GM18507 (cell line): ENCODE measurements at places on chromosomes 6 and 20.

DNA sequence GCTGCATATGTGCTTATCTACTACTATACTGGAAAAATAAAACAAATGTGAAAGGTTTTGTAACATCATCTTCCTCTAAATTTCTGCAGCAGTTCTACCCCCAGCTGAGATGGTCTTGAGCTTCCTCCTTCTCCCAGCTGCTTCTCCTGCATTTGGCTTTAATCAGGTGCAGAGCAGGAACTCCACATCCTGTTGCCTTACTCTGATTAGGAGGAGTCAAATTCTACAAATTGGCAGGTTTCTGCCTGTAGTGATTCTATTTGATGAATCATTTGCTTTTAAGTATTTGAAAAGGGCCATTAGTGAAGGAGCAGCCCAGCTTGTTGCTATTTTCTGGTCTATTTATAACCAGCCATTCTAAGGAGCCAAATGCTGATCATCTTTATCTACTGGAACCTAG lies 224.5 kb downstream of the GMDS start:
- DNase-seq: no peak

- no peak for DNase-seq
These were observed 403.9 kb upstream of the SULF2 start for GRCh38 chr20:48189181-48189580.

- no peak for DNase-seq
These were observed 165.1 kb upstream of the AFDN start for GRCh38 chr6:167661552-167662044.

GRCh38 chr6:80502871-80503270 lies 396.4 kb downstream of the BCKDHB start:
- no peak for DNase-seq

DNA sequence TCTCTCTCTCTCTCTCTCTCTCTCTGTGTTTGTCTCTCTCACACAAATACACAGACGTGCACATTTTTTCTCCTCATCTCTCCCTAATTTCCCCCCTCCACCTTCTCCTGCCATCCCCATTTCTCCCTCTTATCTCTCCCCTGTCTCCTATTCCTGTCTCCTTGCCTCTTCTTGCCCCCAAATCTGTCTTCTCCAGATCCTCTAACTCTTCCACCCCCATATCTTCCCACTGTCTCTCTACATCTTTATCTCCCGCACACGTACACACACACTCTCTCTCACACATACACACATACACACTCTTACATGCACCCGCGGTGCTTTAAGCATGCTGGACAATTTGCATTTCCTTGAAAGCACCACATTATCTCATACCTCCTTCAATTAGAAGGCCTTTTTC lies 15.9 kb downstream of the KIZ start:
- no peak for DNase-seq

DNA sequence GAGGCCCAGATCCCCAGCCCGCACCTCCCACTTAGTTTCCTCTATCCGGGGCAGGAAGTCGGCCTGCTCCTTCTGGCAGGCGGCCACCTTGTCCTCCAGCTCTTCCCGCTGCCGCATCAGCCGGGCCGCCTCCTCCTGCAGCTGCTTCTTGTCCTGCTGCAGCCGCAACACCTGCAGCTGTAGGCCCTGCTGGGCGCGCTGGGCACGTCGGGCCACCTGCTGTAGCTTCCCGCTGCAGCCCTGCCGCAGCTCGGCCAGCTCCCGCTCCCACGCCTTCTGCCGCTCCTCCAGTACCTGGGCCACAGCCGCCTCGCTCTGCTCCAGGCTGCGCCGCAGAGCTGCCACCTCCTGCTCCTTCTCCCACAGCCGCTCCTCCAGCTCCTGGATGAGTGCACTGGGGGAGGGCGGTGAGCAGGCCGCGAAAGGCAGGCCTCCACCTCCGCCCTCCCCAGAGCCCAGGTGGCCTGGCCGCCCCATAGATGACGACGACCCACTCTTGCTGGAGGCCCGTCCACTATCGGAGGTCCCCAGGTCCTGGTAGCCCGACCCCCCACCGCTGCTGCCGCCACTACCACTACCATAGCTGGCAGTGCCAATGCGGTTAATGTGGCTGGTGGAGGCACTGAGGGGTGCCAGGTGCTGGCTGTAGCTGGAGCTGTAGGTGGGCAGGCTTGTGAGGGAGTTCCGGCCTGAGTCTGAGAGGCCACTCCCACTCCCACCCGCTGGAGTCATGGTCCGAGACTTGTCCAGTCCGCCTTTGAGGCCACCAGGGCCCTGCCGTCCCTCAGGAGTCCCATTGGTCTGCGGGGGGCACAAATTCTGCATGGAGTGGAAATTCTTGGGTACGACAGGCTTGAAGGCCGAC lies 6.0 kb upstream of the FASTKD5 start:
- DNase-seq: no peak

DNA sequence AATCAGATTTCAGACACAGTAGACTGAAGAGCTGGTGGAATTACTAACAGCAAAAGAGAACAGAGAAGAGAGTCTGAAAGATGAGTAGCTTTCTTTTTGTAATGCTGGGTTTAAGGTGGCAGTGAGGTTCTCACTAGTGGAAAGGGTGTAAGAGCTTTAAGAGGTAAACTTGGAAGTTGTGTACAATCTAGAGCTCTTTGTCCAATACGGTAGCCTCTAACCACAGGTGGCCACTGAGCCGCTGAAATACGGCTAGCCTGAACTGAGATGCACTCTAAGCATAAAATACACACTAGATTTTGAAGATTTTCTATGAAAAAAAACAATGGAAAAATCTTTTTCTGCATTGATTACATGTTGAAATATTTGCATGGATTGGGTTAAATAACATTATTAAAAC lies 4.0 kb downstream of the ELOVL2 start:
- no peak for DNase-seq

DNA sequence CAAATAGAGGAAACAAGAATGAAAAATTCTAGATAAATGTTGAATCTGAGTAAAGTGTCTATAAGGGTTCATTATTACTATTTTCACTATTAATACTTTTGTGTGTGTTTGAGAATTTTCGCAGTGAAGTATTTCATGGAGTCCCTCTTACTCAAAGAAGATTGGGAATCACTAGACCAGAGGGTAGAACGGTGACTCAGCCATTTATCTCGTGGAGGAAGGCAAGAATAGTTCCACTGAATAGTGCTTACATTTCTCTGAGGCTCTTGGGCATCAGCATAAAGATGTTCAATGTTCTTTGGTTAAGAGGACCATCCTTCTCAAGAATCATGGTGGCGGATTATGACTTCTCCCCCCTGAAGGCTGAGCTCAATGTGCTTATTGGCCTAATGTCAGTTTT lies 376.7 kb upstream of the ARID1B start:
- DNase-seq: no peak

DNA sequence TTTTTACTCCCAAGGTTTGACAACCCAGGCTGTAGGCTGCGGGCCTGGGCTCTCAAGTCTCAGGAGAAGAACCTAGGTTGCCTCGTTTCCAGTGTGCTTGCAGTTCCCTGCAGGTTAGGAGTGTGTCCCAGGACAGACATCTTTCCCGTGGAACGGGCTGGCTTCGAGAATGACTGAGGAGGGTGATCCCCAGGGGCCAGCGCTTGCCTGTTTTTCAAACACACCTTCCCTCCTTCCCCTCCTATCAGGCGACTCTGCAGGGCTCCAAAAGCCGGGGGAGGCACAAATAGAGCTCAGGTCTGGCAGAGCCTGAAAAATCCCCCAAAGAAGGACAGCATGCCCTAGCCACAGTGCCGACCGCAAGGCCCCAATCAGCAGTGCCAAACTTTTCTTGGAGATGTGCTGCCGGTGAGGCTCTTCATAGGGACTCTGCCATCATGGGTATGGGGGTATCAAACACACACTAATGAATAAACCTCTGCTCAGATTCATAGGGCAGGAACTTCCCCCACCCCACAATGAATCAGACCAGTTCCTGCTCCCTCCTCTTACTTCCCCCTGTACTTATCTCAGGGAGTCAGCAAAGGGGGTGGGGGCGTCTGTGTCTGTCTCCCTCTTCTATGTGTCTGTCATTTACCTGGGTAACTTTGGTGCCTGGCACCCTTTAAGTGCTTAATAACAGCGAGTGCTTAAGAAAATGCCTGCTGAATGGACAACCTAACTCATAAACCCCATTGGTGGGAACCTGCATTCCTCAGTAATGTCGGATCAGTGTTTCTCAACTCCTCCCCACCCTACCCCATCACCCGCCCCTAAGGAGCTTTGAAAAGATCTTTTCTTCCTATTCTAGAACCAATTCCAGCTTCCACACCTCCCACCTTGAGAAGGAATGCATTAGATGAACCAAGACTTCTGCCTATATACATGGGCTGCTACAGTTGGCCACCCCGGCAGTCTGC lies 1.6 kb downstream of the KCNG1 start:
- DNase-seq: no peak

GRCh38 chr20:57810511-57811373 lies 100.9 kb upstream of the PMEPA1 start:
- DNase-seq: no peak

DNA sequence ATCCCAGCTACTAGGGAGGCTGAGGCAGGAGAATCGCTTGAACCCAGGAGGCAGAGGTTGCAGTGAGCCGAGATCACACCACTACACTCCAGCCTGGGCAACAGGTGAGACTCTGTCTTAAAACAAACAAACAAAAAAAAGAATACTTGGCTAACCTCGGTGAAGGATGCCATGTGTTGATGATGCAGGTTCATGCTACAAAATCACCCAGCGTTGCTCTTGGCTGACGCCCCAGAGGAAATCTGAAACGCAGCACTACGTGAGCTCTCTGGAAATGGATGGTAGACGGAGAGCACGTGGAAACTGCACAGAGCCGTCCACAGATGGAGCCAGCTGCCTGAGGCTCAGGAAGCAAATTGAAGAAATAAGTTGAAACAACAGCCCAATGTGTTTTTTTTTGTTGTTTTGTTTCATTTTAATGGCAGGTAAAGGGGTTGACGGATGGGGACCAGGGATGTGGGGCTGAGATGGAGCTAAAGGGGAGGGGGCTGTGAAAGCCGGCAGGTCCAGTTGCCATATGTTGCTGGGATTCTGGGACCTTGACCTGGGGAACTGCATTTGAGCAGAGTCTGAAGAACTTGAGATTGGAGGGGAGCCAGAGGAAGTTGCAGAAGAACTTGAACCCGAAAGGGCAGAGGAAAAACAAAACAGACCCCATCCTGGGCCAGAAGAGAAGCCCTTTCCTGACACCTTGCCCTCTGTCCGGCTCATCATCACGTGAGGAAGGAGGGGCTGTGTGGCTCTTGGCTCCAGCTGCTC lies 12.8 kb upstream of the MANBAL start:
- no peak for DNase-seq

GRCh38 chr6:149488815-149489214 lies 4.0 kb upstream of the ZC3H12D start:
- DNase-seq: no peak

- no peak for DNase-seq
These were observed 323.4 kb downstream of the BTBD9 start for GRCh38 chr6:38316099-38316868.
